ENCODE measurements at places on chromosomes 16 and 17. TPM values are rescaled to one million over a fixed set of nuclear protein-coding genes. Genes with fewer than 3 reads are reported as not detected.

DNA sequence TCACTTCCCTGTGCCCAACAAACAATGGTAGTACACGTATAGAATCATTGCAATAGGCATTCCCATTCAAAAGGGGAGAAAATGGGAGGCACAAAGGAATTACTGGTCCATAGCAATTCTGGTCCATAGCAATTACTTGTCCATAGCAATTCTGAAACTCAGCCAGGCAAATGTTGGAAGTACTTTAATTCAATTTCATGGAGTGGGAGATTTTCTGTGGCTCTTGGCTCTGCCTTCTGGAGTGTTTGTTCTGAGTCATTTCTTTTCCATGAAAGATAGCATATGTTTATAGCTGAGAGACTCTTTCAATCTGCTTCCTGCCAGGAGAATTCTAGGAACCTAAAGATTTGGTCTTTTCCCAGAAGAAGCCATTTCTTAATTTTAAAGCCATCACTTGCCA is 182.8 kb upstream of the ELAC2 start:
- DNase-seq: no peak

GRCh38 chr16:63061319-63061718 is 1025.1 kb upstream of the CDH8 start:
- no peak for DNase-seq

Gene KRTAP16-1
- not detected for total RNA-seq

DNA sequence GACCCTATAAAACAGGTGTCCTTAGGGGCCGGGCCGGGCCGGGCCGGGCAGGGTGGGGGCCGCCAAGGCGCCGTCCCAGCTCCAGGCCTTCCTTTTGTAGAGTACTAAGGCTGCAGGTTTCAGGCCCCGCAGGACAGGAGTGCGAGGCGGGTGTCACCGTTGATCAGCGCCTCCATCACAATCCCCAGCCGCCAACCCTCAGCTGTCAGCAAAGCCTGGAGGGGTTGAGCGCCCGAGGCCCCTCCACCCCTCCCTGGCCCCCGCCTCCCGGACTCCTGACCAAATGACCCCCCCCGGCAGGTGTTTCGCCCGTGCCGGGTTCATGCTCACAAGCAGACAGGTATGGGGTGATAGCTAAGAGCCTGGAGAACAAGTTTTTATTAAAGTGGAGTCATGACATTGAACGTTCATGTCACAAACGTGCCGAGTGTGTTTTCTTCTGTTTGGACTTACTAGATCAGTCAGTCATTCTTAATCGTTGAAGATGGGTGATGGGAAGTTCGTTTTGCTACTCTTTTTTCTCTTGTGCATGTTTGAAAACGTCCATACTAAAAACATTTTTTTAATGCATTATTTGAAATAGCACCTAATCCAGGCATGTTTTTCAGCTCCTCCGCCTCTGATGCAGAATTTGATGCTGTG is 534 bp downstream of the ARL2BP start:
- DNase-seq: no peak

Gene CFAP97D1
- not detected for total RNA-seq
